Left cardiac atrium (tissue), 4 donors: ENCODE measurements at places on chromosomes 5 and 9. TPM values are rescaled to one million over a fixed set of nuclear protein-coding genes. Genes with fewer than 3 reads are reported as not detected.

The GAS1 gene
- total RNA-seq, result 39.3 TPM

The FAM221B gene
- not detected for total RNA-seq

The NADK2 gene
- total RNA-seq, result 27.7 TPM

The ANKRD20A1 gene
- 1.8 TPM for total RNA-seq

The SMARCA2 gene
- total RNA-seq, result 77.4 TPM

The CD14 gene
- total RNA-seq, result 107 TPM

The SMIM33 gene
- total RNA-seq, result not detected

The ARSI gene
- total RNA-seq, result 0.84 TPM

The ZNF483 gene
- total RNA-seq, result 7.4 TPM

The CDH9 gene
- total RNA-seq, result not detected

The SPARC gene
- total RNA-seq, result 1,125 TPM

The GLDC gene
- total RNA-seq, result 0.21 TPM

The PCDHA8 gene
- total RNA-seq, result 0.10 TPM

The ARHGEF37 gene
- total RNA-seq, result 14.1 TPM

The SPRY4 gene
- 13.3 TPM for total RNA-seq

The FOXD4L6 gene
- 0.15 TPM for total RNA-seq

The ELOVL7 gene
- total RNA-seq, result 2.0 TPM

The SOHLH1 gene
- total RNA-seq, result not detected

The CCL28 gene
- total RNA-seq, result 1.6 TPM

The SLC45A2 gene
- total RNA-seq, result 0.16 TPM

The SPAG8 gene
- total RNA-seq, result 1.3 TPM

The C9orf50 gene
- not detected for total RNA-seq

The KCNV2 gene
- total RNA-seq, result not detected

The SELENOP gene
- 416 TPM for total RNA-seq

The MEIKIN gene
- not detected for total RNA-seq

The SYK gene
- total RNA-seq, result 5.6 TPM

The SLC25A2 gene
- not detected for total RNA-seq

The NR6A1 gene
- 1.2 TPM for total RNA-seq

The NR2F1-AS1 gene
- total RNA-seq, result 11.9 TPM

The LCN9 gene
- total RNA-seq, result not detected

The NXNL2 gene
- not detected for total RNA-seq

The INSL6 gene
- total RNA-seq, result not detected

The SAXO1 gene
- total RNA-seq, result not detected

The BRINP1 gene
- 1.9 TPM for total RNA-seq

The IFNA5 gene
- total RNA-seq, result not detected

The NEUROG1 gene
- not detected for total RNA-seq

The RPL35 gene
- total RNA-seq, result 826 TPM

The MCIDAS gene
- total RNA-seq, result not detected

The TOPORS gene
- total RNA-seq, result 8.5 TPM

The ACOT12 gene
- total RNA-seq, result not detected

The GPR21 gene
- 0.55 TPM for total RNA-seq

The TMCO6 gene
- total RNA-seq, result 6.4 TPM

The PCDHA2 gene
- not detected for total RNA-seq

The PHF24 gene
- 0.32 TPM for total RNA-seq

The SWI5 gene
- total RNA-seq, result 17.2 TPM

The TAF11L10 gene
- total RNA-seq, result not detected

The GRIA1 gene
- 0.24 TPM for total RNA-seq

The TGFBR1 gene
- total RNA-seq, result 27.1 TPM

The ADAMTS12 gene
- 3.4 TPM for total RNA-seq

The FABP6 gene
- total RNA-seq, result not detected

The PCDHGB6 gene
- 4.9 TPM for total RNA-seq

The GRM6 gene
- not detected for total RNA-seq

The MAT2B gene
- total RNA-seq, result 53.0 TPM

The WNK2 gene
- 174 TPM for total RNA-seq

The LCN12 gene
- total RNA-seq, result 11.9 TPM

The PIP5KL1 gene
- total RNA-seq, result 0.99 TPM

The DNAJC21 gene
- total RNA-seq, result 51.7 TPM

The SH3PXD2B gene
- 10.0 TPM for total RNA-seq

The PFN3 gene
- not detected for total RNA-seq
